Amniotic epithelial cell (primary cell): ENCODE measurements at places on chromosomes 6 and 20.

DNA sequence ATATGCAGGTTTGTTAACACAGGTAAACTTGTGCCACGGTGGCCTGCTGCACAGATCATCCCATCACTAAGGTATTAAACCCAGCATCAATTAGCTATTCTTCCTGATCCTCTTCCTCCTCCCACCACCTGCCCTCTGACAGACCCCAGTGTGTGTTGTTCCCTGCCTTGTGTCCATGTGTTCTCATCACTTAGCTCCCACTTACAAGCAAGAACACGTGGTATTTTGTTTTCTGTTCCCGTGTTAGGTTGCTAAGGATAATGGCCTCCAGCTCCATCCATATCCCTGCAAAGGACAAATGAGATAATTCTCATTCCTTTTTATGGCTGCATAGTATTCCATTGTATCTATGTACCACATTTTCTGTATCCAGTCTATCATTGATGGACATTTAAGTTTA lies 294.0 kb downstream of the PKHD1 start:
- no peak for DNase-seq

GRCh38 chr20:32796981-32797451 lies 22.7 kb upstream of the MAPRE1 start:
- no peak for DNase-seq

DNA sequence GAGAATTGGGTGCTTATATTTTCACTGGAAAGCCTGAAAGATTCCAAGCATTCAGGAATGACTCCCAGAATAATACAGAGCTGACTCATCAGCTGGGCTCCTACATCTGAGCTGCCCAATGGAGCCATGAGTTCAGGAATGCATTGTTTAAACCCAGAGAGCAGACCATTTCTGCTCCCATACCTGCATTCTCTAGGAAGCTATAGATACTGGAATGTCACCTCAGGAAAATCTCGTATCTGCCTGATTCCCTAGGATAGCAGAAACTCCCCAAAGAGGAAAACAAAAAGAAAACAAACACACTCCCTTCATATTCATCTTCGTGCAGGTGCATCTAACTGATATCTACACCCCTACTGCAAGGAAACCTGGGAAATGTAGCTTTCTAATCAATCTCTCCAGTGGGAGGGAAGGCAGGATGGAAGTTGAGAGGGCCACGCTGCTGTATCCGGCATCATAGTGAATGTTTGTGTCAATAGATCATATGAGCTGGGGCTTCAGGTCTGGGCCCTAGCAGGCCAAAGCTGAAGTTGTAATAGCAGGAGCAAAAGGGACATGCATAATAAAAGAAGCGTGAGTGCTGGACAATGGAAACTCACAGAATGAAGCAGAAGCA lies 8.2 kb upstream of the SLC2A12 start:
- DNase-seq = peak; percentile 69

- no peak for DNase-seq
These were observed 1.1 kb upstream of the ZBTB2 start for GRCh38 chr6:151392427-151392826.

DNA sequence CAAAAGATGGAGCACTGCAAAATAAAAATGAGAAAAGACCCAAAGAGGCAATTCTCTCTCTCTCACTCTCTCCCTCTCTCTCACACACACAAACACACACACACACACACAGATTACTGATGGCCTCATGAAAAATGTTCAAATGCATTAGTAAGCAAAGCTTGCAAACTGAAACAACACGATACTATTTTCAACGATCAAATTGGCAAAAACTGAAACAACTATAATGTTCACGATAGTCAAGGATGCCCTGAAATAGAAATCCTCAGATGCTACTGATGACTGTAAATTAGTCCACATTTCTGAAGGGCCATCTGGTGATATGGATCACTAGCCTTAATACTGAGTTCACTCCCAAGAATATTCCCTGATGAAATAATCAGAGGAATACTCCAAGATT lies 100.8 kb downstream of the TRERF1 start:
- DNase-seq = no peak
